Cortex of kidney (tissue), 1 donor: ENCODE measurements at places on chromosomes 4 and X.

DNA sequence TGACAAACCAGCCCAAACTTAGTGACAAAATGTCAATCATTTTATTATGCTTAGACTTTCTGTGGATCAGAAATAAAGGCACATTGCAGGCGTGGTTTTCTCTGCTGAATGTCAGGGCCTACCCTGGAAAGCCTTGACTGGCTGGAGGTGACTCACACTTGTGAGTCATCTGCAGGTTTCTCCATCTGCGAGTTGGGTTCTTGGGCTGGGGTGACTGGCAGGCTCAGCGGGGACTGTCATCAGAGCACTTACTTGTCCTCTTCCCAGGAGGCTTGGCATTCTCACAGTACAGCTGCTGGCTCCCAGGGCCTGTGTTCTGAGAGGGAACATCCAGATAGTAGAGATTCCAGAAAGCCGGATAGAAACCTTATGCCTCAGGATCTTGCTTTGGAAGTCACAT is 153.8 kb upstream of the AGA start:
- DNase-seq: no peak

DNA sequence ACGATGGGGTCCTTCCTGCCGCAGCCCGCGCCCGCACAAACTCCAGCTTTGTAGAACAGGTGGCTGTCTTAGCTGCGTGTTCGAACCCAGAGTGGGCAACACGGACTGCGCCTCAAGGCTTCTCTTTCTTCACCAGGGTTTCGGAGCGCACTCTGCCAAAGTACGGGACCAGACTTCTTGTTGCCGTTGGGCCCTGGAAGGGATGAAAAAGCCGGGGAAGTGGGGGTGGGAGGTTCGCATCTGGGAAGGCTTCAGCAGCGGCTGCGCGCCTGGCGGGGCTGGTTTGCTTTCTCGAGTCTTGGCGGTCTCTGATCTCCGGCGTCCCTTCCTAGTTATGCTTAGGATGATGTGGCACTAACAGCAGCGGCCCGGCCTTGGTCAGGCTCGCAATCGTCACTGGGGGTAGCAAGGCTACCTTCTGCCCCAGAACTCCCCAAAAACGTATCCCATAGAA is 673 bp downstream of the PARM1 start:
- no peak for DNase-seq

- no peak for DNase-seq
These were observed 79.3 kb downstream of the NFKB1 start for GRCh38 chr4:102580463-102580842.

DNA sequence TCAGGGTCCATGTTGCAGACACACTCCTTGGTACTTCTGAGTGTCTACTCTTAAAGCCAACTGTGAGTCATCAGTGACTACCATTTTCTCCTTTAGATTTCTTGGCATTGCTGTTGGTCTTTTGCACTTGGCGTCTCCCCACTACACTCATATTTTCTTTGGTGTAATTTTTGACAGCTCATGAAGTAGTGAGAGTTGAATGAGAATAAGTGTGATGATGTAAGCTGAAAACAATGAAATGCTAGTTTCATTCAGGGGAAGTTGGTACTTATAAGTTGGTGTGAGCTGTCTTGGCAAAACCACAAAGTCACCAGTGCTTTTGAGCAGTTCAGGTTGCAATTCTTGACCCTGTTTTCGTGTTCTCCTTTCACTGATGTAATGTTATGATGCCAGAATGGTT is 142.9 kb upstream of the ARX start:
- DNase-seq: no peak

DNA sequence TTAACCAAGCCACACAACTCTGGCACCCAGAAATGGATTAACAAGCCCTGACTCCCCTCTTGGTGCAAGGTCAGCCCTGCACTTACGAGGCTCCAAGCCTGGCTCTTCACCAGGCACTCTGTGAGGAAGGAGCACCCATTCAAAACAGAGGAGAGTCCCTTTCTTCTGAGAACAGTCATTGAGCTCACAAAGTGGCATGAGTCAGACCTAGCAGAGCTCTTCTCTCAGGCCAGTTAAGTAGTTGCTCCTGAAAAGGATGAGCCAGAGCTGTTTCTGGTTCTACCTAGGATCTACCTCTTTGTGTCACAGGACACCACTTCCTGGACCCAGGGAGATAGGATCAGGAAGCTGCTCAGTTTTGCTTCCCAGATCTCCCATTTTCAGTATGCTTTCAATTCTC is 48.2 kb downstream of the EVC2 start:
- no peak for DNase-seq

GRCh38 chr4:60366661-60367060 is 833.5 kb upstream of the ADGRL3 start:
- DNase-seq: no peak
